ENCODE measurements at places on chromosomes 1 and 21. TPM values are rescaled to one million over a fixed set of nuclear protein-coding genes. Genes with fewer than 3 reads are reported as not detected.

HLX gene
- 2.3 TPM for total RNA-seq

DNA sequence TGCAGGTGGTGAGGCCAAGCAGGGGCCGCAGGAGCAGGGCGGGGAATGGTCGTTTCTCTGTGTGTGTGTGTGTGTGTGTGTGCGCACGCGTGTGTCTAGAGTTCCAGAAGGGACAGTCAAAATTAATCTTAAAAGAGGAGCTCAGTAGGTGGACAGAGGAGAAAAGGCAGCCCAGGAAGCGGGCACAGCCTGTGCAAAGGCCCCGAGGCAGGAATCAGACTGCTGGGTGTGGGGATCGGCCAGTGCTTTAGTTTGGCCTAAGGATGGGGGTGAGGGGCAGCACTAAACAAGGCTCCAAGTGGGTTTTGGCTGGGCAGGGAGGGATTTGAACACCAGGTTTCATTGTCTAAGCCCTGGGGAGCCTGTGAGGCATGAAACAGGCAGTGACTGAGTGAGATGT, 21.7 kb downstream of the EPHA8 start:
- peaks cover 7% of the 10 kb centered on the region for H3K4me1 ChIP-seq
- no peak for DNase-seq
- H3K4me3 ChIP-seq, result no peak overlapping the region
- H3K27me3 ChIP-seq, result peaks cover 11% of the 10 kb centered on the region
- H3K36me3 ChIP-seq, result no peaks in the 10 kb centered on the region

DNA sequence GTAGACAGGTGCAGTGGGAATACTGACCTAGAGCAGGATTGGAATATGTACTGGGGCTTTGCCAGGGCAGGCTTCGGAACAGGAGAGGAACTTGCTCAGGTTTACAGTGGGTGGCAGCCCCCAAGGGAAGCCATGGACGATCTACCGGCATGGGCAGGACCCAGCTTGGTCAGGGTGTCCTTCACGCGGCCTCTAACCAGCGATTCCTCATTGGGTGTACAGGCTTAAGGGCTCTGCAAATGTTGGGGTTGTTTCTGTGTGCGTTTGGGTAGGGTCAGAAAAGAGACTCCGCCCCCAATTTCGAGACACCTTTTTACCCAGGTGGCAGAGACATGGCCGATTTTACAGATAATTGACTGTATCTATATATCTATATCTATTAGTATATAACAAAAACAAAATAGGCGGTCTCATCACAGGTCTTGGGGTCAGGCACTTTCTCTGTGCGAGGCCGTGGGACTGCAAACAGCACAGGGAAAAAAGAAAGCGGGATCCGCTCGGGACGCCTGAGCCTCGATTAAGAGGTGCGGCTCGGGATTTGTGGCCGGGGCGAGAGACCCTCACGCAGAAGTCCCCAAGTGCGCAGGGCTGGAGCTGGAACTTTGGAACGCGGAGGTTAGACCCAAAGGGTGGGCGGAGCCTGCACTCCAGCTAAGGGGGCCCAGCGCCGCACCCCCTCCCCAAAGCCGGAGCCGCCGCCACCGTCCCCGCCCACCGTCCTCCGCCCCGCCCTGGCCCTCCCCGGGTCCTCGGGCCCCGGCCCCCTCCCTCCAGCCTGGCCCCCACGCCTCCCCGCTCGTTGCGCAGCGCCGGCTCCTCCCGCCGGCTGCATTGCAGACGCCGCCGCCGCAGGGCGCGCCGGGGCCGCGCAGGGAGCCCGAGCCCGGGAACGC, 67.5 kb upstream of the VAMP3 start:
- peak overlapping the region; percentile 59 for H3K27ac ChIP-seq
- peak overlapping the region; percentile 70 for H3K4me3 ChIP-seq
- H3K27me3 ChIP-seq, result peaks cover 75% of the 10 kb centered on the region
- H3K4me1 ChIP-seq, result peaks cover 16% of the 10 kb centered on the region
- no peaks in the 10 kb centered on the region for H3K36me3 ChIP-seq
- no peak for DNase-seq

GRCh38 chr1:236063919-236064673, 794 bp downstream of the NID1 start:
- H3K4me1 ChIP-seq, result peaks cover 40% of the 10 kb centered on the region
- H3K36me3 ChIP-seq, result peaks cover 7% of the 10 kb centered on the region
- H3K27ac ChIP-seq, result peak overlapping the region; percentile 41

- no peaks in the 10 kb centered on the region for H3K36me3 ChIP-seq
- no peaks in the 10 kb centered on the region for H3K27me3 ChIP-seq
- no peak overlapping the region for H3K27ac ChIP-seq
- DNase-seq, result no peak
- no peak overlapping the region for H3K4me3 ChIP-seq
Observed at GRCh38 chr1:183505454-183506089, 33.3 kb downstream of the SMG7 start.

Data from type B pancreatic cell (in vitro differentiated cells).